ENCODE measurements at places on chromosomes 2 and 18.

DNA sequence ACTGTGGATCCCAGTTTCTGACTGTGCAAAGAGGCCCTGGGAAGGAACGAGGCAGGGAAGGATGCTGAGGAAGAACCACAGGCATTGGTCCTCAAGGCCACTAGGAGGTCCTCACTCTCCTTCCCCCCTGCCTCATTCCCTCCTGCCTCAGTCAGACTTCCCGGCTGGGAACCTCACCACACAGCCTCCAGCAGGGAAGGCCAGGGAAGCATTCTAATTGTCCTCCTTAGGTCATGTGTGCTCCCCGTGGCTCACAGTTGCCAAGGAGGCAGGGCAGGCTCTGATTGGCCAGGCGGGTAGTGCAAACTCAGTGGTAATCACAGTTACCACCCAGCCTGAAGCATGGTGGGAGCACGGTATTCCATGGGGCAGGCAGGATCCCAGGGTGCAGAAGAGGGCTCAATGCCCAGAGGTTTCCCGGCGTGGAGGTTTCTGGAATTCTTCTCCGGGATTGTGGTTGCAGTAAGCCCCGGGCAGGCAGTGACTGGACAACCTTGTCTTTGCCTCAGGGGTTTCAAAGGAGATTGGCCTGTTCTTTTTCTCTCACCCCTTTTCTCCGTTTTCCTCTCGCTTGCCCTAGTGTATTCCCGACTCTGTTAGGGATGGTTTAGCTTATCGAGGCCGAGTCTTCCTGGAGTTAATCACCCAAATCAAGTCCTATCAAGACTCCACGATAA is 27.1 kb downstream of the FER1L5 start:
- DNase-seq: no peak

DNA sequence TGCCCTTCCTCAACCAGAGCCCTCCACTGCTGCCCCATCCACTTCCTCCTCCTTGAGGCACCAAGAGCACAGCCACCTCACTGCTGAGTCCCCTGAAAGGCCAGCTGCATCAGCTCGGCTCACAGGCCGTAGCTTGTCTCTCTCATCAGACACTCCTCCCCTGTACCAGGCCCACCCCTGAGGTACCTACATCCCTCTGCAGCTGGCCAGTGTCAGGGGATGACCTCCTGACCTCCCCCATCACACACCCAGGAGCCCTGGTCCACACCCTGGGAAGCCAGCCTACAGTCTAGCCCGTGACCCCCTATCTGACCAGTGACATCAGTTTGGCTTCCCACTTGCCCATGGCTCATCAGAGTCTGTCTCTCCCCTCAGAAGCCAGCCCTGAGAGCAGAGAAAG is 205.6 kb downstream of the TNS1 start:
- no peak for DNase-seq

DNA sequence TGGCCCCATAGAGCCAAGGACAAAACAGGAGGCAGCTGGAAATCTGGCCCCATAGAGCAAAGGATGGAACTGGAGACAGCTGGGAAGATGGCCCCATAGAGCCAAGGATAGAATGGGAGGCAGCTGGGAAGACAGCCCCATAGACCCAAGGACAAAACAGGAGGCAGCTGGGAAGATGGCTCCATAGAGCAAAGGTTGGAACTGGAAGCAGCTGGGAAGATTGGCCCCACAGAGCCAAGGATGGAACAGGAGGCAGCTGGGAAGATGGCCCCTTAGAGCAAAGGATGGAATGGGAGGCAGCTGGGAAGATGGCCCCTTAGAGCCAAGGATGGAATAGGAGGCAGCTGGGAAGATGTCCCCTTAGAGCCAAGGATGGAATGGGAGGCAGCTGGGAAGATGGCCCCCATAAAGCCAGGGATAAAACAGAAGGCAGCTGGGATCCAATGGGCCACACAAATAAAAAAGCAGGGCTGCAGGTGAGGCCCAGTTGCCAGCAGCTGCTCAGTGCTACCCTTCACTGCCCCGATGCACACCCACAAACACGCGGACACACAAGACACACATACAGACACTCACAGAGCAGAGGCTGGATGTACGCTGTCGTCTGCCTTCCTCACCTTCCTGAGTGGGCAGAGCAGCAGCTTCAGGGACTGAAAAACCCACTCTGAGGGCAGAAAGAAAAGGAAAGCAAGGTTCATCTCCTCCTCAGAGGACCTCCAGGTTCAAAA is 505.4 kb upstream of the MYT1L start:
- no peak for DNase-seq

- no peak for DNase-seq
Observed at GRCh38 chr18:59769129-59769865, 72.1 kb upstream of the CCBE1 start.

GRCh38 chr2:230472621-230473018 is 56.6 kb downstream of the SP100 start:
- DNase-seq: no peak

DNA sequence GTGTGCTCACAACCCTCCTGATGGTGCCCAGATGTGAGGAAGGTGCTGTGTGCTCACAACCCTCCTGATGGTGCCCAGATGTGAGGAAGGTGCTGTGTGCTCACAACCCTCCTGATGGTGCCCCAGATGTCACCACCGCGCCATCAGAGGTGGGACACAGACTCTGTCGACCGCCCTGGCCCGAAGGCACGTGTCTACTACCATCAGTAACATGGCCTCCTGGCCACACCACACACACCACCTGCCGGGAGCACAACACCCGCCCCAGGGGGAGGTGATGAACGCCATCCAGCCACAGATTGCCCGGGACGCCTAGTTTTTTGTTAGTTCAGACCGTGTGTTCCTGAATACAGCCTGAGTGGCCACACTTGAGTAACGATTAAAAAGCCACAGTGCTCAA is 24.5 kb downstream of the HDAC4 start:
- DNase-seq: no peak

DNA sequence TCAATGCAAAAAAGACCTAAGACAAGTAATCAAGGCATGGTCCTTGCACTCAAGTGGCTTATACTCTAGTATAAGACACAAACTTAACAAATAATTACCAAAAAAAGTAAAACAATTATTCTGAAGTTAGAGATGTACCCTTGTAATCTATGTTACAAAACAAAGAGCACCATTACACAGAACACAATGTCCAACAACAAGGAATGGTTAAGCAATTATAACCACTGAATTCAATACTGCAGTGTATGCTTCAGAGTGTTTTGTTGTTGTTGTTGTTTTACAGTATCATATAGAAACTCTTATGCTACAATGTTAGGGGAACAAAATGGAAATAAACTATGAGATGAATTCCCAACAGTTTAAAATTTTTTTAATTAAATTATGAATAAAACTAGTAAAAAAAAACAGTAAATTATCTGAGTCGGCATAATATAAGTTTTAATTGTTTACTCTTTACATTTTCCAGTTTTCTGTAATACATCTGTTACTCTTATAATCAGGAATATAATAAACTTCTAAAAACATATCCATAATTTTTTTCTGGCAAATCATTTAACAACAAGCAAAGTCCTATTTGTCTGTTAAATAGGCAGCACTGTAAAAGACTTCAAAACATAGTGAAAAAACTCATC is 29.2 kb downstream of the ROCK2 start:
- no peak for DNase-seq

GRCh38 chr2:121804340-121804739 is 48.9 kb downstream of the TSN start:
- DNase-seq: no peak

GRCh38 chr2:8123464-8123863 is 558.4 kb upstream of the ID2 start:
- DNase-seq: no peak

GRCh38 chr2:56347881-56348280 is 164.1 kb downstream of the CCDC85A start:
- DNase-seq: no peak

GRCh38 chr2:71801969-71802368 is 345.7 kb downstream of the CYP26B1 start:
- DNase-seq: peak; percentile 88

- DNase-seq: no peak
Observed at GRCh38 chr2:62471816-62472215, 34.2 kb downstream of the TMEM17 start.

- DNase-seq: no peak
Observed at GRCh38 chr2:200431996-200432705, 77.7 kb downstream of the KCTD18 start.

DNA sequence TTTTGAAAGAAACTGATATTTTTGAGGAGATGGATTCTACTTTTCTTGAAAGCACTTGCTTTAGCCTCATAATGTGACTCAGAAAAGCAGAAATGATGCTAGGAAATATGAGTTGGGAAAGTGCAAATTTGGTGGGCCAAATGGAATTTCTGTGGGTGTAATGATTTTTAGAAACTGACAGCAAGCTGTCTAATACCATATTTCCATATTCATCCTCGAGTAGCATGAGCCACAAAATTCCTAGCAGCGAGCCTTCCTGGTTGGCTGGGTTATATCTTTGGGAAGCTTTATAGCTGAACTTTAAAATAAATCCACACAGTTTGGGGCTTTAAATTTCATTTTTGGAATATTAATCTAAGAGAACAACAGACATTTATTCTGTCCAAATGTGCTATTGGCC is 190.0 kb downstream of the DSC3 start:
- no peak for DNase-seq

GRCh38 chr18:23340661-23341060 is 112.4 kb upstream of the RIOK3 start:
- DNase-seq: no peak

DNA sequence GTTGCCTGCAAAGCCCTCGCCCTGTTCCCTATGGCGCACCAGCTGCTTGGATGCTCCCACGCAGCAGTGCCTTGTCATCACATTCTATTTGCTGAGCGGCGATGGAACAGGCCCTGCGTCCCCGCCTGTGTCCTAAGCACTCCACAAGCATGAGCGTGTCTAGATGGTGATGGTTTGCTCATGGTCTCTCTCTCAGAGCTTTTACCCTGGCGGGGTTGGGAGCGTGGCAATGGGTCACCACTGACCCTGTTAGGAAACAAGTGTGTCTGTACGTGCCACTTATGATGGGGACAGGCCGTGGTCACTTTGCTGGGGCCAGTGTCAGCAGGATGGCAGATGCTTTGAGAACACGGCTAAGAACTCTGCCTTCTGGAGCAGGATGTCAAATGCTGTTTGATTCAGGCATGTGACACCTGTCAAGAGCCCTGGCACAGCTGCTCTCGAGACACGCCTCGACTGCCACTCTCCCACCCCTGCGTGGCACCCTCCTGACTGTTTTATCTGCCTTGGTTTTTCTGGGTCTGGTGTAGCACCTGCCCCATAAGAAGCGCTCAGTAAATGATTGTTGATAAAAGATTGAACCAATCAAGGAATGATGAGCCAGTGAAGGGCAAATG is 44.2 kb downstream of the RRM2 start:
- DNase-seq: no peak

DNA sequence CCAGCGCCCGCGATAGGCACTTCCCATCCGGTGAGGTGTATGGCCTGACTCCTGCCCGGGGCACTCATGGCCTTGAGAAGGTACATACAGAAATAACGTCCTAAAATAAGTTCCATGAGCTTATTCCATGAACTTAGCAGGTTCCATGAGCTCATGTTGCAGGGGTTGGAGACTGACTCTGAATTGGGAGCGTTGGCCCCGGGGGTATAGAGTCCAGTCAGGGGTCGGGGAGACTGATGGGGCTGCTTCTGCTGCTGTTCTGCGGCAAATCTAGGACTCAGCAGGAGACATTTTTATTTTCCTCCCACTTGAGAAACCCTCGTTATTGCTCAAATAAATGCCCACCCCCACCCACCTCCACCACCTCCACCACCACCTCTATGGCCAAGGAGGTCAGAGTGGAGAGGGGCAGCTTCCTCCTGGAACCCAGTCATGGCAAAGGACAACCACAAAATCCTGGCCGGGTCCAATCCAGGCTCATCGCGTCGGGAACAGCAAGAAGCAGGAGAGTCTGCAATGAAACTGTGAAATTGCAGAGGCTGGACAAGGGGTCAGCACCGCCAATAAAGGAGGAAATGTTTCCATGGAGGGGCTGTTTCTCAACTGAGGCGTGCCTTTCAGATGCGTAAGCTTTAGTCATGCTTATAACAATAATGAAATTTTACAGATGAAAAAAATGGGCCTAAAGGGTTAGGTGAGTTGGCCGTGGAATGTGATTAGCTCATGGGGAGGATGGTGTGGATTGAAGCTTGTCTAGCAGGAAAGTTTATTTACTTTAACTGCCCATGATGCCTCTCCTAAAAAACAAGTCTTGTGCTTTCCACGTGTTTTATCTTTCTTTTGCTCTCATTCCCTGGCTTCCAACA is 136.6 kb upstream of the ALKAL2 start:
- no peak for DNase-seq

DNA sequence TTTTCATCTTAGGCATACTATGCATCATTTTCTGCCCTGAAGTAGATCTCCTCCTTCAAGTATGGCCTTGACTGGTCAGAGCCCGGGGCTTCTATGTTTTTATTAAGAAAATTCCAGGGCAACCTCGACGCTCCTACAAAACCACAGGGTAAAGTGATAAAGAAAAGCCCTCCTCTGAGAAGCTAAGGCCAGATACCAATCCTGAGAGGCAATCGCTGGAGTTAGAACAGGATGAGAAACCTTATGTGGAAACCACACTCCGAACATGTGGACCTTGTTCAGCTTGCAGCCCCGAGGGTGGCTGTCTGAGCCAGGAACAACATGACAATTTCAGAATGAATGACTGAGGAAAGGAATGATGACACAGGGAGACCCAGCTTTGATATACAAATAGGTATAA is 35.6 kb downstream of the RMC1 start:
- DNase-seq: no peak

GRCh38 chr2:133146893-133147292 is 421.4 kb downstream of the NCKAP5 start:
- DNase-seq: no peak

DNA sequence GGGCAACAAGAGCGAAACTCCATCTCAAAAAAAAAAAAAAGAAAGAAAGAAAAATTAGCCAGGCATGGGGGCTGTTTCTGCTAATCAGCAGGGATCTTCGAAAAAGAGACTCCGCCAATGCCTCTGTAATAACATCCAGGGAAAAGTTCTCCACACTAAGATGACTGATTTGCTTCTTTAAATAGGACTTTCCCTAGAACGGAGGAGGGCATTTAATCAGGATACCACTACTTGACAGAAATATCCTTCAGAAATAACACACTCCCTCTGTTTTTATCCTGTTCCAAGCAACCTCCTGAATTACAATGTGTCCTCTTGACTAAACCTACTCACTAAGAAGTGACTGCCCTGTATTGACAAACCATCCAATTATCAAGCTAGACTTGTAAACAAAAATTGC is 21.7 kb downstream of the REV1 start:
- DNase-seq: no peak

DNA sequence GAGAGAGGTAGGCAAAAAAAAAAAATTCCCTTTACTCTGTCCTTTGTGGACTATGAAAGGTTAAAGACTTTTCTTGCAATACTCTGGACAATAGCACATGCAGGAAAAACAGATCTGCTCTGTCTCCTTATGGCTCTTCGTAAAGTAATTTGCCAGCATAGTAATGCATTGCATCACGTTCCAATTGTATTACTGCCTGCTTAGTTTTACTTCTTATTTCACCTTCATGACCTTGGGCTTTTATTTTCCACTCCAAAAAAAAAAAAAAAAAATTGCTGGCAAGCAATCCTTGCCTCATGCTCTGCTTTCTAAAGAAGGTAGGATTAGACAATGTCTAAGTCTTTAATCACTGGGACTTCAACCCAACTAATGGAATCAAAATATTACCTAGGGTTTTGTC is 1802.7 kb downstream of the SUCLG1 start:
- no peak for DNase-seq

GRCh38 chr18:77407733-77408132 is 158.1 kb downstream of the GALR1 start:
- DNase-seq: no peak

- no peak for DNase-seq
Observed at GRCh38 chr2:212364112-212364985, 174.3 kb downstream of the ERBB4 start.

- no peak for DNase-seq
Observed at GRCh38 chr2:195051401-195051800, 605.6 kb upstream of the SLC39A10 start.

GRCh38 chr2:239826376-239826775 is 198.8 kb downstream of the NDUFA10 start:
- peak; percentile 3 for DNase-seq

Measured in WTC11 (cell line).